ENCODE measurements at places on chromosomes 6 and 20.

DNA sequence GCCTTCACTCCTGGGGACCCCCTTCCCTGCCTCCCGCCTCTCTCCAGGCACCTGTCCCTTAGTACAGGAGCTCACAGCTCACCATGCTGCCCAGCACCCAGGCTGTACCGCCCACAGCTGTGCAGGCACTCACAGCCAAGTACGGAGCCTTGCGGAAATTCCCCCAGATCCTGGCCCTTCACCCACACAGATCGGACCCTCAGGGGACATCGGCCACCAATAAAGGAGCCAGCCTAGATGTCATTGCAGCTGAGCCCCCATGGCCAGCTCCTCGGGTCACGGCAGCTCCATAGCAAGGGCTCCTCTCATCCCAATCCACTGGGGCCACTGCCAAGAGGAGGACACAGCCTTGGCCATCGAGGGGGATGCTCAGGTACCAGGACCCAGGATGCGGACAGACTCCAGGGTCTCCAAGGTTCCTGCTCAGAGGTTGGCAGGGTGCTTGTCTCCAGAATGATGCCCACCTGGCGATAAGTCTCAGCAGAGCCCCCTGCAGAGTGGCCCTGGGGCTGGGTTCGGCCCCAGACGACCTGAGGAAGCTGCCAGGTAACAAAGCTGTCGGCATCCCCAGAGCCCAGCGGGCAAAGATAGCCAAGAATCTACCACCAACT, 82.3 kb downstream of the YTHDF1 start:
- no peak for DNase-seq

- DNase-seq, result peak; percentile 14
Measured at GRCh38 chr6:146028252-146028795, 538 bp upstream of the GRM1 start.

- no peak for DNase-seq
Measured at GRCh38 chr20:53490620-53491019, 103.0 kb downstream of the ZNF217 start.

GRCh38 chr6:139376604-139377218, 2.3 kb upstream of the CITED2 start:
- DNase-seq, result no peak

Measured in stimulated activated CD4-positive, alpha-beta T cell treated with anti-CD3 and anti-CD28 coated beads, TNF-alpha, amount 100 ng/mL, for 24 hours (primary cell).